ENCODE measurements at places on chromosomes 5 and 9.

GRCh38 chr5:151156507-151157420 lies 815 bp downstream of the ANXA6 start:
- no peak for DNase-seq

DNA sequence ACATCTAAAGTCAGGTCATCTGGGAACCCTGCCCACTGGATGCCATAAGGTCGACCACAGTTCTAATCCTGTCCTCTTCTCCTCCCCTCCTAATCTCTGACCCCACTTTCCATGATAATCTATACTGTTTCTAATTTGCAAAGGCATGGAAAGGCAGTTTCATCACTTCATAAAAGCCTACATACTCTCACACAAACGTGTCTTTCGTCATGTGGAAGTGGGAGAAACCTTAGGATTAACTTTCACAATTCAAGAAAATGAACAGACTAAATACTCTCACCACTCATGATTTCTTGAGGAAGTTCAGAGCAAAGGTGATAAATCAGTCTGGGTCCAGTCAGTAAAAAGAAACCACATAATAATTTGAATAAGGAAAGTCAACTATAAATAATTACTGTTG lies 5.5 kb downstream of the FANCC start:
- no peak for DNase-seq

DNA sequence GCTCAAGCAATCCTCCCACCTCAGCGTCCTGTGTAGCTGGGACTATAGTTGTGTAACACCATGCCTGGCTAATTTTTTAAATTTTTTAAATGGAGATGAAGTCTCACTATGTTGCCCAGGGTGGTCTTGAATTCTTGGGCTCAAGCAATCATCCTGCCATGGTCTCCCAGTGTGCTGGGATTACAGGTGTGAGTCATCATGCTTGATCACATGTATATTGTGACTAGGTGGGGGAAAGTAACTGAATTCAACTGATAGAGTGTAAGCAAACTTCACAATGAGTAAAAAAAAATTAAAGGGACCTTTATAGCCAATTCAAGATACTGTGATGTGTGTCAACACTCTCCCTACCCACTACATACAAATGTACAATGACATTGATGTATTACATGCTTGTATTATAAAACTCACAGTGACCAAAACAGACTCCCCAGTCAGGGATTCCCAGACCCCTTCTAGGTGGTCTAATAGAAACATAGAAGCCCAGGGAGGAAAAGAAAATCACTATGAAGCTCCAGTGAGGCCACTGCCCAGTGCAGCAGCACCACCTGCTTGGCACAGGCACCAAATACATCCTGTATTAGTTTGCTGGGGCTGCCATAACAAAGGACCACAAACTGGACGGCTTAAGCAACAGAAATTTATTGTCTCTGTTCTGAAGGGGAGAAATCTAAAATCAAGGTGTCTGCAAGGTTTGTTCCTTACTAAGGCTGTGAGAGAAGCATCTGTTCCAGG lies 8.8 kb downstream of the PLGRKT start:
- DNase-seq, result no peak

GRCh38 chr5:9381464-9381863 lies 164.4 kb downstream of the SEMA5A start:
- no peak for DNase-seq

GRCh38 chr9:92527832-92528521 lies 7.8 kb downstream of the ECM2 start:
- no peak for DNase-seq

DNA sequence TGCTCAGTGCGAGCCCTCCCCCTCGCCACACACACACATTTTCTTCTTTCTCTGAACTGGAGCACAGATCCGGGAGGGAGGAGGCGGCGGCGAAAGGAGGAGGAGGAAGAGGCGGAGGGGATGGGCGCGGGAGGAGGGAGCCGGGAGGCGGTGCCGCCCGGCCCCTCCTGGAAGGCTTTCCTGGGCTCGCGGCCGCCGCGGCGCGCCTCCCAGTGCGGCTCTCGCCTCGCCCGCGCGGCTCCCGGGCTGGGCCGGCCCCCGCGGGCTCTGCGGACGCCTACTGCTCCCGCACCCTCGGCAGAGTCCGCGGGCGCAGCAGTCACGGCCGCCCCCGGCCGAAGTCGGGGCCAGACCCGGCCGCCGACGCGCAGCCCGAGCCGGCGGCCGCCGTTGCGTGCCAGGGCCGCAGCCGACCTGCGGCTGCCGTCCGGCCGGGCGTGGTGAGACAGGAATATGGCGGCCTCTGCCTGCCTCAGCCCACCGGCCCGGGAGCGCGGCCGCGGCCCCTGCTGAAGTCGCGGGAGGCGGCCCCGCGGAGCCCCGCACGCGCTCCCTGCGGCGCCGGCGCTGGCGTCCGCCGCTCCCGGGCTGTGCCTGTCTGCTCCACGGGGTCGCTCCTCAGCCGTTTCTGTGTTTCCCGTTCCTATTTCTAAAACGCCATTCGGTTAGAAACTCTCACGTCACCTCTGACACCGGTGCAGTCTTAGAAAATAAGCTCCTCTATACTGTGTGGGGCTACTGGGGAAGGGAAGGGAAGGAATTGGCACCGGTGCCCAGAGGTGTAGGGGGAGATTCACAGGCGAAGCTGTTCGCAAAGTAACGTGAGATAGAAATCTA lies 500 bp upstream of the GNAQ start:
- DNase-seq, result peak; percentile 81

GRCh38 chr9:16671591-16672137 lies 198.8 kb downstream of the BNC2 start:
- no peak for DNase-seq

- no peak for DNase-seq
Measured at GRCh38 chr5:171867786-171868185, 82.2 kb downstream of the SMIM23 start.

DNA sequence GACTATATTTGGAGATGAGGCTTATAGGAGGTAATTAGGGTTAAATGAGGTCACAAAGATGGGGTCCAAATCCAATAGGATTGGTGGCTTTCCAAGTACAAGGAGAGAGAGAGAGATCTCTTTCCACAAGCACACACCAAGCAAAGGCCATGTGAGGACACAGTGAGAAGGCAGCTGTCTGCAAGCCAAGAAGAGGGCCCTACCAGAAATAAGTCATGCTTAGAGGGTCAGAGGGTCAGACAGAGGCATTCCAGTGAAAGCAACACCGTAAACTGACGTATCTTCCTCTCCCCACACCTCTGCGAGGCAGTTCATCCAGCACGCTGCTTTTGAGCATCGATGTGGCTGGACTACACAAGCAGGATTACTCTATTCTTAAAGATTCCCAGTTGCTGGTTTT lies 87.9 kb downstream of the SLC1A3 start:
- DNase-seq, result no peak

DNA sequence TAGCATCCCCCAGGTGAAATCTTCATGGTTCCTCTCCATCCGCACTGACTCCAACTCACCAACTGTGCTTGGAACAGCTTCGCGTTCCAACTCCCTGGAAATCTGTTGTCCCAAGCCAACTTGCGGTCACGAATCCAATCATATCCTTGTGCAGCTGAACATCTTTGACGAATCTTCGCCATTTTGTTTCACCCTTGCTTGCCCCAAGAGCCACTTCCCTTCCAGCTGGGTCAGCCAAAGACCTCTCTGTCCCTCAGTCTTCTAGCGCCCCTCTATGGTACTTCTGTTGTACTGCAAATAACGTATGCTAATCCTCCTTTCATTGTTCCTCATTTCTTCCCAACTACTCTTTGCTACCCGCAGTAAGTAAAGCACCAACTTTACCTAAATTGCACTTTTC lies 61.0 kb upstream of the TARS1 start:
- DNase-seq, result peak; percentile 52

- no peak for DNase-seq
Measured at GRCh38 chr5:143016777-143017516, 246.8 kb downstream of the ARHGAP26 start.

GRCh38 chr5:124742983-124743601 lies 3.3 kb downstream of the ZNF608 start:
- no peak for DNase-seq

DNA sequence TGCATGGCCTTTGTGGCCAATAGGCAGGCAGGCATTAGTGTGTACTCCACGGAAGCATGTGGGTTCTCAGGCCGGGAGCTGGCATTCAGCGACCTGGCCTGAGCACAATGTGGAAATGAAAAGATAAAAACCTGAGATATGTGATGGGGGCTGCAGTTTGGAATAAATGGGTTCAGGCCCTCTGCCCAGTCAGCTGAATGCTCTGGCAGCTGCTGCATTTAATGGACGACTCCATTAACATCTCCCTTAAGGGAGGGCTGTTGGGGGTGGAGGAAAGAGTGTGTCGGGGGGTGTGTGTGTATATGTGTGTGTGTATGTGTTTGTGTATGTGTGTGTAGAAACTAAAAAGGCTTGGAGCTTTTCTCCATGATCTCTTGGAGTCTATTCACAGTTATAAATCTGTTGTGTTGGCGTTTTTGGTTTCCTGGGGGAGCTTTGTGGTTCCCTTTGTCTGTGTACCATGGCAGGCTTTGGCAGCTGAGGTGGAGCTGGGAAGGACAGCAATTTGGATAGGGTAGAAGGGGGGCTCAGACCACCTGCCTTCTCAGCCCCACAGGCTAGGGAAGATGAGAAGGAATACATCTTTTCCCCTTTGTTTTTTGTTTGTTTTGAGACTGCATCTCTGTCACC lies 27.3 kb upstream of the HSPA9 start:
- no peak for DNase-seq

GRCh38 chr5:154373729-154374179 lies 72.0 kb upstream of the SAP30L start:
- DNase-seq, result no peak

DNA sequence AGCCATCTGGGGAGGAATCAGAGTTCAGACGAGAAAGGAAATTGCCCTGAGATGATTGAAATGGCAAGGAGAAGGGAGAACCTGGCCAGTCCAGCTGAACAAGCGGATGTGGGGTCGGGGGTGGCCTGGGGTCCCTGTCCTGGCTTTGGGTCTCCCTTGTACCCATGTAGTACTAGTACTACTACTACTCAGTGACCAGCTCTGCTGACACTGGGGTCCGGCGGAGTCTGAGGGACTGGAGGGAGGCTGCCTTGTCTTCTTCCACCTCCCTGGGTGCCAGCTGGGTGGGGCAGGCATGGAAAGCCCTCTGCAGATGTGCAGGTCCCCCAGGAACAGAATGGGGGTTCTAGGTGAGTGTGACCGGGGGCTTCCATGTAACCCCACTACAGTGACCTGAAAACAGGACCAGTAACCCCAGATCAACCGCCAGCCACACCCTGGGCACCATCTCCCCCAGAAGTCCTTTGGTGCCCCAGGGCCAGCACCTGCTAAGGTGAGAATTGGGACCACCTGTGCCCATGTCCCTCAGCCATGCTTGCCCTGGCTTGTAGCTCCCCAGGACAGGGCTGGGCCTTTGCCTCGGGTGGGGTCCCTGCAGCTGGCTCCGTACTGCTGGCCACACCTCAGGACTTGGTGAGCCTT lies 89.1 kb upstream of the COL5A1 start:
- no peak for DNase-seq

DNA sequence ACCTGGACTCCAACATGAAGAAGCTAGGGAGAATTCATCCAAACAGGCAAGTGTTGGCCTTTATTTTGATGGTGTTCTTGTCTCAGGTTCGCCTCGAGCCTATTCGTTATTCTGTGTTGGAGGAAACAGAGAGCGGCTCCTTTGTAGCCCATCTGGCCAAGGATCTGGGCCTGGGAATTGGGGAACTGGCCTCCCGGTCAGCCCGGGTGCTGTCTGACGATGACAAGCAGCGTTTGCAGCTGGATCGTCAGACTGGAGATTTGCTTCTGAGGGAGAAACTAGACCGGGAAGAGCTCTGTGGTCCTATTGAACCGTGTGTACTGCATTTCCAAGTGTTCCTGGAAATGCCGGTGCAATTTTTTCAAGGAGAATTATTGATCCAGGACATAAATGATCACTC lies 367 bp downstream of the PCDHB4 start:
- DNase-seq, result no peak

DNA sequence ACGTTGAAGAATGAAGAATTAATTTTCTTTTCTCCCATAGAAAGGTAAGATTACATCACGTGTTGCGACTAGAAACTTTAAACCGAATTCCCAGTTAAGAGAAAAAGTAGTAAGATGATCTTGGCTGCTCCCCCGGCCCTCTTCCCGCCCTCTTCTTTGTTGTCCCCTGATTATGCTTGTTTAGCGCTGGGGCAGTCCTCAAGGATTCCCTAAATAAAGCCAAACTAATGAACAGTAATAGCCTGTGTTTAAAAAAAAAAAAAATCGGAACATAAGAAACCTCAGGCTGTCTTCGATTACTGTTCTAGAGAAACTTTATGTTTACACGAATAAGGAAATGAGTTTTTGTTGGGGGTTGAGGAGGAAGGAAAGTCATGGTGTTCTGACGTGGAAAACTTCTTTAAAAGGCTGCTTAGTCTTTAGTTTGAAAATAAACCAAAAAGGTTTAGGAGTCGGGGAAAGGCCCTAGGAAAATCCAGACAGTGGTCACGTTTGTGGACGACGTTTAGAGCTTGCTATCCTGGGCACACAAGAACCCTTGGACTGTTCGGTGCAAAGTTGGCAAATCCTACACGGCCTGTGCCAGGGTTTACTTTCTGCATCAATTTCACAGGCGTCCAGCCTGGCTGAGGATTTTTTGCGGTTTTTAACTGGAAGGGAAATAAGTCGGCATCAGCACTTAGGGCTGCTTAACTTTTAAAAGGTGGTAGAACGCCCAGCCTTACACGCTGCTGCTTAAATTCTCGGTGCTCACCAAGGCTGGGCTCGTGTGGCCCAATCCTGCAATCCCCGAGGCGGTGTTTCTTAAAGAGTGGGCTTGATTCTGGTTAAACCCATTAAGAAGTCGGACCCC lies 1.1 kb upstream of the MAT2B start:
- no peak for DNase-seq

DNA sequence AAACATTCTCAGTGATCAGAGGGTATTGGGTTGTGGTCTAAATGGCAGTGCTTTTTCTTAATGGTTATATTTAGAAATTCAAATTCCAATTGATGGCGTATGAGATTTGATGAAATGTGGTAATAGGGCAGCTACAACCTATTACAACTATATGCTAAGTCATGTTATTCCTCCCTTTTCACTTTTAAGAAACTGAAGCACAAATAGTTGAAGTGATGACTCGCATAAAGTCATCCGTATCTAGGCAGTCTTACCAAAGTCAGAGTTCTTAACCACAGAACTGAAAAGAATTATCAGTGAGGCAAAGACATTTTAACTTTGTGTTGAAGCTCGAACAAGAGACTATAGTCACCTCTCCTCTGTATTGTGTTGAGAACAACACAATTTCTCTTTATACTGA lies 28.2 kb downstream of the C9orf152 start:
- no peak for DNase-seq

DNA sequence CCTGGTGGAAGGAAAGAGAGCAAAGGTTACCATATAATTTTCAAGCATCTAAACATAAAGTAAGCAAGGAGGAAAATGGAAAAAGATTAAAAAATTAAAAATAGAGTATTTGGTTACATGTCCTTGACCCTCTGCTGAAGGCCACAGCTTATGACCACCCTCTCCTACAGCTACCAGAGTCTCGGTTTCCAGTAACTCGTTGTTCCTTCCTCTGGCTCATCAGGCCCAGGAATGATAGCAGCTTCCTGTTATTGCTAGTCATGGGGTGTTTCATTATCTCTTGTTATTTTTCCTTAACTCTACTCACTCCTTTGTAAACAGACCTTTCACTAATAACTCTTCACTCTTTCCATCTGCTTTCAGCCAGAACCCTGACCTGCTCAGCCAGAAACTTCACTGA lies 102.2 kb downstream of the YTHDC2 start:
- DNase-seq, result no peak

GRCh38 chr5:1901983-1902382 lies 19.3 kb upstream of the IRX4 start:
- DNase-seq, result no peak
